H54 (cell line): ENCODE measurements at places on chromosomes 7 and 10.

DNA sequence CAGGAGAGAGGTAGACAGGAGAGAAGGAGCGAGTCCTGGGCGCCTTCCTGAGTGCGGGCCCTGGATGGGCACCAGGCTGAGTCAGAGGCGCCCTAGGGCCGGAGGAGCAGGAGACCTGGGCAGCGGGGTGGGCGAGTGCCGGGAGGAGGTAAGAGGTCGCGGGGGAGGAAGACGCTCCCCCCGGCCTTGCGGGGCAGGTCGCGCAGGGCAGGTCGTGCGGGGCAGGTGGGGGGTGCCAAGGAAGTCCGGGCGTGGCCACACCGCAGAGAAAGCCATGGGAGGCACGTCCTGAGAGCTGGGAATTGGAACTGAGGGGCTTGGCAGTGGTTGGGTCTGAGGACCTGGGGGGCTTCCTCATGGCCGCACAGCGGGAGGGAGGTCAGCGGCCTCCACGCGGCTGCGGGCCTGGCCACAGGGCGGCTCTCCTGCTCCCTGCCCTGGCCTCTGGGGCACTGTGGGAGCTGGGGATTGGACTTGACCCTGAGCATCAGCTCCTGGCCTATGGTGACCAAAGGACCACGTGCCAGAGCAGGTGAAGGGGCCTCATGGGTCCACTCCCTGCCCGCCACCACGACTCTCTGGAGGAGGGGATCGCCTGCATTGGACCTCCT lies 935 bp downstream of the MMP21 start:
- no peak for DNase-seq

DNA sequence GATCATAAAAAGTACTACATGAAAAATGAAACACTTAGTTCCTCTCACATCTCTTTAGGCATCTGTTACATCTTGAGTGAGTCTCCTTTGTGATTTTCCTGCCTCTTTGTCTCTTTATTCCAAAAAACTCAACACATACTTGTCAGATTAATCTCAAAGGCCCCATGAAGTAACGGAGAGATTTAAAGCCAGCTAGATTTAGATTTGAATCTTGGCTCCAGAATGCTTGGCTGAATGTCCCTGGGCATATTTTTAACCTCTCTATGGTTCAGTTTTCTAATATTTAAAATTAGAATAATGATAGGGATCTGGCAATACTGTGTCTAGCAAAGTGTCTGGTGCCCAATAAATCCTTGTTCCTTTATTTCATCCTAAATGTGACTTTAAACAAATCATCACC lies 140.0 kb downstream of the DGKB start:
- DNase-seq: no peak

- no peak for DNase-seq
Measured at GRCh38 chr10:78953113-78953798, 115.5 kb upstream of the ZMIZ1 start.

DNA sequence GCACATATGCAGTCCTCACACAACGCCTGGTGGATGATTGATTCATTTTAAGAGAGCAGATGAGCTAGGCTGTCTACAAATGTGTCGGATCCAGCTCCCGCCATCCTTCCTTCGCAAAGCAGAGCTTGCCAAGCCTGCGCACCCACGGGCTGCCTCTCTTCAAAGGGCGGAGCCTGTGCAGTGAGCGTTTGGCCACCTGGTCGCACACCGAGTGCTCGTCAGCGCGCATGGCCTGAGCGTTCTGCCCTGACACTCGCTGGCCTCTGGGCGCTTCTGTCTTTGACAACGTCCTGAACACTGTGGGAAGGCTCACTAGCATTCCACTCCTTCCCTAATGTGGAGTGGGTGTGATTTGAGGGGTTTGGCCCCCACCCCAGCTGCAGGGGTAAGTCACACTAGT lies 47.1 kb upstream of the TMEM72 start:
- DNase-seq: no peak

DNA sequence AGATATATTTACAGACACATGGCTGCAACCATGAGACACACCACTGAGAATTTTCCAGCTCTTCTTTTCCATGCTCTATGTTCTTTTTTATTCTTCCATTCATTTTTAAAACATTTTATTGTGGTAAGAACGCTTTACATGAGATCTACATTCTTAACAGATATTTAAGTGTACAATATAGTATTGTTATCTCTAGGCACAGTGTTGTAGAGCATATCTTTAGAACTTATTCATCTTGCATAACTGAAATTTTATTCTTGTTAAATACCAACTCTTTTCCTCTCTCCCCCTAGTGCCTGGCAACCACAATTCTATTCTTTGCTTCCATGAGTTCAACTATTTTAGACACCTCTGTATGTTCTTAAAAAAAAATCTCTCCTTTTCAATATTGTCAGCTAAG lies 67.1 kb upstream of the HABP2 start:
- no peak for DNase-seq

DNA sequence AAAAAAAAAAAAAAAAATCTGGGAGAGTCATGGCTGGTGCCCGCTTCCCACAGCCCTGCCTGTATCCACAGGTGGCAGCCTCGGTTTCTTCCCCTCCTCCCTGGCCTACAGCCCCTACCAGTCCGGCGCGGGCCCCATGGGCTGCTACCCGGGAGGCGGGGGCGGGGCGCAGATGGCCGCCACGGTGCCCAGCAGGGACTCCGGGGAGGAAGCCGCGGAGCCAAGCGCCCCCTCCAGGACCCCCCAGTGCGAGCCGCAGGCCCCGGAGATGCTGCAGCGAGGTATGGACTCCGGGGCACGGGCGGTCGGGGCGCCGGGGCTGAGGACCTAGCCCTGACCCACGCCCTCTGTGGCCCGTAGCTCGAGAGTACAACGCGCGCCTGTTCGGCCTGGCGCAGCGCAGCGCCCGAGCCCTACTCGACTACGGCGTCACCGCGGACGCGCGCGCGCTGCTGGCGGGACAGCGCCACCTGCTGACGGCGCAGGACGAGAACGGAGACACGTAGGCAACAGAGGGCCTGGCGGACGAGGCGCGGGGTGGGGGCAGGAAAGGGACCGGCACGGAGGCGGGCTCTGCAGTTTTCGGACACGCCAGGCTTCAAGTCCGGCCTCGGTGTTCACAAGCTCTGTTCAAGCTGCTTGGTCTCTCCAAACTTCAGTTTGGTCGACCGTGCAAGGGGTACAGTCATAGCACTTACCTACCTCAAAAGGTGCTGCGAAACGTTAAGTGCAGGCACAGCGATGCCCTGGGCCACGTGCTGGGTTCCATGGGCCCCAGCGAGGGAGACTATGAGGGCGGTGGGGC lies 3.9 kb downstream of the NFKB2 start:
- peak; percentile 93 for DNase-seq

DNA sequence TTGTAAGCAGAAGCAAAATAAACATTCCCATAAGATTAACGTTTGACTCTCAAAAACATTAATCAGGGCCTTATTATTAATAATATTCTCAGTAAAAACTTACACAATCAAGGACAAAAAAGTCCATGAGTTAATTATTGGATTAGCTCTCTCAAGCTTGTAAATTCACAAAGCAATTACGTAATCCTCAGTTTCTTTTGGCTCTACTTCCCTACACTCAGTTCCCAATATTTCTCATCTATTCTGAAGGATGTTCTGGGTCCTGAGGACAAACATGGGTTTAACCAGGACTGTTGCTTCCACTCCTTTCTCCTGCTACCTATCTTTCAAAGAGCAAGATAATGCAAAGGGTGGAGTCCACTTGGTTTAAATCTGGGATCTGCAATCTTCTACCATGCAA lies 15.1 kb downstream of the FBXL13 start:
- DNase-seq: no peak

DNA sequence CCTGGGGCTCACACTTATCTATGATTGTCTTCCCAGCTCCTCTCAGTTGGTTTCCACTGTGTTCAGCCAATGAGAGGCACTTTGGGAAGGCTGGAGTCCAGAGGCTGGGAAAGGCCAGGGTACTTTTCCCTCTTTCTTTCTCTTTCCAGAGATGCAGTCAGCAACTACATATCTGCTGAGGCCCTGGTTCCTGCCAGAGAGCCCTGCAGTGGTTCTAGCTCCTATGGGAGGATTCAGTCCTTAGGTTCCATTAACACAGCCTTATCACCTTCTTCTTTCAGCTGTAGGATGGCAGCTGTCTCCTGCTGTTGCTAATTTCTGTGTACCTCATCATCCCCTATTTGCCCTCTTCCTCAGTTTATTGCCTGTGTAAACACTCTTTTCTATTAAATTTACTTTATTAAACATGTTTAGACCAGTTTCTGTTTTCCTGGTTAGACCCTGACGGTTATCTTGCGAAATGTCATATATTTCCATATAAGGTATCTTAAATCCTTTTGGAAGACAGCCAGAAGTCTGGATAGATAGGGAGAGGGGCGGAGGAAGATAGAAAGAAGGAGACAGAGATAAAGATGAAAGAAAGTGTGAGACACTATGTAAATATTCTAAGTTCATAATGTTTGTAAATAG lies 100.3 kb downstream of the HGF start:
- no peak for DNase-seq

GRCh38 chr7:81094952-81095351 lies 176.1 kb upstream of the SEMA3C start:
- DNase-seq: no peak

DNA sequence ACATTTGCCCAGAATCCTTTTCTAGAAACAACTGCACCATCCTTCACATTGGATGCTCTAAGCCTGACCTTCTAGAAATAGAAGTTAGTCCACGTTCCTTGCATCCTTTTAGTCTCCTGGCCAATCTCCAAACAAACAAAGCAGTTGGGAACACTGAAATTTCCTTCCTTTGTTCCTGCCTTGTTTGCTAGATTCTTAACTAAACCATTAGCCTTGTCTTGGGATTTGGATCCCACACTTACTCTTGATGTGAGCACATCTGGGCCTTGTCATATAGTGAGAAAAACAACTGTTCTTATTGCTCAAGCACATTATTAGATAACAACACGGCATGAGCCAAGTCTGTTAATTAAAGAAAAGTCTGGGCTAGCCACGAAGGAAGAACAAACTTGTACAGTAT lies 319.3 kb upstream of the GHITM start:
- DNase-seq: no peak

GRCh38 chr7:82438521-82438920 lies 5.1 kb downstream of the CACNA2D1 start:
- no peak for DNase-seq

- DNase-seq: no peak
Measured at GRCh38 chr10:131452926-131453720, 141.6 kb upstream of the TCERG1L start.

DNA sequence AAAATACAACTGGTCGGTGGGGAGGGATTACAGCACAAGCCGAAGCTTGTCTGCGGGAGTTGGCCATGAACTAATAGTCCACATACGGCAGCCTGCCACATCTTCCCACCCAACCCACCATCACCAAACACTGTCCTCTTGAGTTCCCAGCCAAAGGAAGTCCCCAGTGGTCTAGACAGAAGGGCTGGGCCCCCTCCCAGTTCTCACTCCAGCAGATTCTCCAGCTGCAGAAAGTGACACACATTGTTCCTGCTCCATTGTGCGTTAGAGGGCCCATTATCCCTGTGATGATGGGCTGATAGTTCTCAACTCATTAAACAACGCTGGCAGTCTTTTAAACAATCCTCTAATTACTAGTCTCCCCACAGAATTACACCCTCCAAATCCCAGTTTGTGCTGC lies 148.0 kb downstream of the FGFR2 start:
- no peak for DNase-seq

DNA sequence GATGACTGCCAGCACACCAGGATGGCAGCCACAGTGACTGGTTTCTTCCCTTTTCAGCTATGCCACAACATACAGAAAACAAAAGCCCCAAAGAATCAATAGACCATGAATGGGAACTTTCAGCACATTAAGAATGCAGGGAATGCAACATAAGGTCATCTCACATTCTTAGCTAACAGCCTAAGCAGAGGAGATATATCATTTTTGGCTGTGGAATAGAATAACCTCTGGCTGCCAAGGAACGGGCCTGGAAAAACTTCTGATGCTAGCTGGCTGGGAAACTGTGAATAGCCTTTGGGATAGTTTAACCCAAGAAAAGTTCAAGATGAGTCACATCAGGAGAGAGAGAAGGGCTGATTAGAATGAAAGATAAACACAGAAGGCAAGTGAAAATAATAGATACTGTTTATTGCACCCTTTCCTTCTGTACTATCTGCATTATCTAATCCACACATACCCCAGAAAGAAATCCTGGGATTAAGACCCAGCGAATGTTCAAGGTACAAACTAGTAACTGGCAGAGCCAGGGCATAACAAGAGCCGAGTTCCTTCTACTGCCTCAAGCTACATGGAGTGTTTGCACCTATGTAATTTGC lies 169.2 kb downstream of the SEMA3A start:
- peak; percentile 19 for DNase-seq

DNA sequence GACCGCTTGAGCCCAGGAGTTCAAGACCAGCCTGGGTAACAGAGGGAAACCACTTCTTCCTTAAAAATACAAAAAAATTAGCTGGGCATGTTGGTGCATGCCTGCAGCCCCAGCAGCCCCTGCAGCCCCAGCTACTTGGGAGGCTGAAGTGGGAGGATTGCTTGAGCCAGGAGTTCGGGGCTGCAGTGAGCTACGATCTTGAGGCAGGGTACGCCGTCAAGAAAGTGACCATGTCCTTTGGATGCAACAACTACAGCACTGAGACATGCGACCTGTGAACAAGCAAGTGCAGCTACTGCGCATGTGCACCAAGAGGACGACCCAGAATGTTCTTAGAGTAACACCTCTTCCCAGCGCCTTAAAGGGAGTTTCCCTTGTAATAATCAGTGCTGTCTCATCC lies 66.6 kb upstream of the ZNF479 start:
- no peak for DNase-seq

- peak; percentile 42 for DNase-seq
Measured at GRCh38 chr10:47438857-47439474, 44.9 kb downstream of the ANXA8 start.

DNA sequence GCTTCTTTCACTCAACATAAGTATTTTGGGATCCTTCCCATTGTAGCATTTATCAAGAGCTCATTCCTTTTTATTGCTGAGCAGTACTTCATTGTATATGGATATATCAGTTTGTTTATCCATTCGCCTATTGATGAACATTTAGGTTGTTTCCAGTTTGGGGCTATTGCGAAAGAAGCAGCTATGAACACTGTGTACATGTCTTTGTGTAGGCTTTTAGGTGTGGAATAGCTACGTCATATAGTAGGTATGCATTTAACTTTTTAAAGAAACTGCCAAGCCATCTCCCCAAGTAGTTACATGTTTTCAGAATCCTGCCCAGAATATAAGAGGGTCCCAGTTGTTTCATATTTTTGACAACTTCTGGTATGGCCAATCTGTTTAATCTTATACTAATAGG lies 468.1 kb downstream of the IPMK start:
- no peak for DNase-seq

GRCh38 chr7:29839302-29839701 lies 33.0 kb downstream of the WIPF3 start:
- peak; percentile 69 for DNase-seq

- DNase-seq: no peak
Measured at GRCh38 chr10:53978301-53978700, 822.7 kb downstream of the PCDH15 start.

DNA sequence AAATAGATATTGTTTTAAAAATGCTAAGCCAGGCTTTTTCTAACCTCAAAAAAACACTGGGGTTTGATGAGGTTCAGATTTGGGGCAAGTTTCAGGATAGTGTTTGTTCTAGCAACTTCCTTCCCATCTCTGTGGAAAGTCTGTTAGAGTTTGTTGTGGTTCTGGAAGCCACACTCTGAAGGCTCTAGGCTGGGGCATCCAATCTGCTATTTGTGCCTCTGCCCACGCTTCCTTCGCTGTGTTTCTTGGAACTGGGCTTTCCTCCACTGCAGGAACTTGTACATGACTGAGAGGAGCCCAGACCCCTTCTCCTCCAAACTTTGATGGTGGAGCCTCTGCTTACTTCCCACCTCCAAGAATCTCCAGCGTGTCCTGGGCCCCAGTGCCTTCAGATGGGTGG lies 108.5 kb upstream of the SLC25A13 start:
- no peak for DNase-seq

GRCh38 chr7:43876976-43877745 lies 7.8 kb upstream of the MRPS24 start:
- no peak for DNase-seq
